ENCODE measurements at places on chromosomes 6 and 20.

DNA sequence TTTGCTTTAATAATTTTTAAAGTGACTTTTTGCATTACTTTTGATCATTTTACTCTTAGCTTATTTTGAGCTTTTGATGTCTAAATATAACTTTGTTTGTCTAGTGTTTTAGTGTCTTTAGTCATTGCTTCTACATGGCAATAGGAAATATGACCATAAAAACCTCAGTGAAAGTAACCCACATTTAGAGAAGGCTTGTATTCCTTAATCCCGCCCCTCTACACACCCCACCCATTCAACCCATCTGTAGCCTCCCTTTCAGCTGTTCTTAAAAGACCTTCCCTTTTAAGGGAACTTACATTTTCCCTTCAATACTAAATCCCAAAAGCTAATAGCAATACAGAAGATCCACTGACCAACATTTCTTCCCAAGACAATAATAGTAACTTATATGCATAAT, 225.4 kb downstream of the LAMA2 start:
- no peak for DNase-seq

GRCh38 chr6:10412461-10413261, 2.2 kb downstream of the TFAP2A start:
- no peak for DNase-seq

GRCh38 chr20:36311141-36311853, 5.2 kb downstream of the DLGAP4 start:
- no peak for DNase-seq

- peak; percentile 49 for DNase-seq
Observed at GRCh38 chr20:10551732-10552724, 116.9 kb downstream of the SLX4IP start.

- DNase-seq = no peak
Observed at GRCh38 chr6:19477563-19477962, 359.6 kb upstream of the ID4 start.

DNA sequence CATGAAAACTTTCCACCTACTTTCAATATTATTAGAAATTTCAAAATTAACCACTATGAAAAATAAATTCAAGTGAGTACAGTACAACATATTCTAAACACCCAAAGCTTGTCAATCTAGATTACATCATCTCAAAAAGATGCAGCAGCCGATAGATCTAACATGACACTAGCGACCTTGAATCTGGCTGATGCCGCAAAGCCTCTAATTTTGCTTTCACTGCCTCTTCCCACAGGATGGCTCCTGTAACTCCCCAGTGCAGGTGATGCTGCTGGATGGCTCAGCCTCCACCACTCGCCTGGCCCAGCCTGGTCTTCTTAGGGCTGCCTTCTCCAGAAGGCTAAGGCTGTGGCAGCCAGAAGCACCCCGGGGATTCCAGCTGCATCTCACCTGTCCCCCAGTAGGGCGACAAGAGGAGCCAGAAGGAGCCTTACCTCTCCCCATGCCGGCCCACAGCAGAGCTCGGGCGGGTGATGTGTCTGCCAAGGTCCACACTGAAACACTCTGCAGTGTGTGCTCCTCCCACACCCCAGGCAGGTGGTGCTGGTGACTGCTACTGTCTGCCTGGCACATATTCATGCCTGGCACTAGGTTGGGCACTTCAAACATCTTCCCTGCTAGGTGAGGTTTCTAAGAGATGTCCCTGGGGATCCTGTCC, 82.1 kb downstream of the SLC23A2 start:
- no peak for DNase-seq

DNA sequence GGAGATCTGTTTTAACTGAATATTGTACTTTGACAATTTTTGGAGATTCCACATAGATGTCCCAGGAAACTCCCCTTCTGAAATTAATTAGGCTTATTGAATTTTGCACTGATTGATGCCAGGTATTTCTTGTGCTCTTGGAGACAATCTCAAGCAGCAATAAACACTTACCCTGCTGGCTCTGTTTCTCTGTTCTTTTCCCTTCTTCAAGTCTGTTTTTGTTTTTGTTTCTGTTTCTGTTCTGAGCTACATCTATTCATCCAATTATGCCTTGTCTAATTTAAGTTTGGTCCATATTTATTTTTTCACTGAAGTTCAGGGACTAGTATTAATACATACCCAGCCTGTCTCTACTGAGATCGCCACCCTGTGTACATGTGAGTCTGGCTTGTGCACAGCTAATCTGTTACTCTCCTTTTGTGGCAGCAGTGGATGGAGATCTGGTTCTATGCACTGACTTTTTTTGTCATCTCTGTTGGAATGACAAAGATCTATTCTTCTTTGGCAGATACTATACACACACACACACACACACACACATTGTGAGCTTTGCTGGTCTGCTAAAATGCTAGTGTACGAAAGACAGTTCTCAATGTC, 51.9 kb downstream of the IL22RA2 start:
- no peak for DNase-seq

GRCh38 chr6:166588691-166589336, 2.3 kb upstream of the RAMACL start:
- DNase-seq = peak; percentile 8

All from stimulated activated naive CD8-positive, alpha-beta T cell treated with anti-CD3 and anti-CD28 coated beads, Interleukin-15, Interleukin-2, amounts not matched to agents 100 U/mL and 50 U/mL, for 24 hours (primary cell).